Metanephros (tissue), 2 donors: ENCODE measurements at places on chromosomes 11 and 22. TPM values are rescaled to one million over a fixed set of nuclear protein-coding genes. Genes with fewer than 3 reads are reported as not detected.

Gene OR52A1
- total RNA-seq: not detected

Gene ADM2
- total RNA-seq: 2.2 TPM

Gene OR4C6
- not detected for total RNA-seq

Gene PAFAH1B2
- 74.0 TPM for total RNA-seq

Gene SLC5A4
- total RNA-seq: 2.7 TPM

Gene VPREB3
- 0.99 TPM for total RNA-seq
